OCI-LY7 (cell line): ENCODE measurements at places on chromosomes 3 and 15.

GRCh38 chr3:43909149-43909548 lies 218.4 kb downstream of the ABHD5 start:
- DNase-seq: no peak

DNA sequence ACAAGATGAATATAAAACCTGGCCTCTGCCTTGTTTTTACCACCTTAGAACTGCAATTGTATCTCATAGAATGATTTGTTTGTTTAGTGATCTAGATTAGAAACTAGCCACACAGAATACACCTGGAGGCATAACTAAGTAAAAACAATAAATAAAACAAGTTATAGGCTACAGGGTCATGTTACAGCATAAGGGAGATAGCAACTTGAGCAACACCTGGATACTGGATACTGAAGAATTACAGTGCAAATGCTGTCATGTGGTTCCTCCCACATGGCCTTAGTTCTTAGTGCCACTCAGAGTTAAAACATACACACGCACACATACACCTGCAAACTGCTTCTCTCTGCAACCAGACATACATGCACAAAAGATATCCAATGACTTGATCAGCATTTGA lies 563.4 kb upstream of the DPPA4 start:
- no peak for DNase-seq

GRCh38 chr3:150378301-150378748 lies 29.8 kb upstream of the TSC22D2 start:
- DNase-seq: no peak

DNA sequence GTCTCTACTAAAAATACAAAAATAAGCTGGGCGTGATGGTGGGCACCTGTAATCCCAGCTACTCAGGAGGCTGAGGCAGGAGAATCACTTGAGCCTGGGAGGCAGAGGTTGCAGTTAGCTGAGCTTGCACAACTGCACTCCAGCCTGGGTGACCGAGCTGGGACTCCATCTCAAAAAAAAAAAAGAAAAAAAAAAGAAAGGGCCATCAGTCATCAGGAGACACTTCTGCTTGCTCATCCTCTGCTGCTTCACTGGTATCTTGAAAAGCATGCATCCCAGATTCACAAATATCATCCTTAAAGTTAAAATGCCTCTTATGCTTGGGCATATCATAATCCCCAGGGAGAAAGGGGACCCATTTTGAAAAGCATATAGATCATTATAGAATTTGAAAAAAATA lies 176.6 kb upstream of the NR2F2 start:
- no peak for DNase-seq

DNA sequence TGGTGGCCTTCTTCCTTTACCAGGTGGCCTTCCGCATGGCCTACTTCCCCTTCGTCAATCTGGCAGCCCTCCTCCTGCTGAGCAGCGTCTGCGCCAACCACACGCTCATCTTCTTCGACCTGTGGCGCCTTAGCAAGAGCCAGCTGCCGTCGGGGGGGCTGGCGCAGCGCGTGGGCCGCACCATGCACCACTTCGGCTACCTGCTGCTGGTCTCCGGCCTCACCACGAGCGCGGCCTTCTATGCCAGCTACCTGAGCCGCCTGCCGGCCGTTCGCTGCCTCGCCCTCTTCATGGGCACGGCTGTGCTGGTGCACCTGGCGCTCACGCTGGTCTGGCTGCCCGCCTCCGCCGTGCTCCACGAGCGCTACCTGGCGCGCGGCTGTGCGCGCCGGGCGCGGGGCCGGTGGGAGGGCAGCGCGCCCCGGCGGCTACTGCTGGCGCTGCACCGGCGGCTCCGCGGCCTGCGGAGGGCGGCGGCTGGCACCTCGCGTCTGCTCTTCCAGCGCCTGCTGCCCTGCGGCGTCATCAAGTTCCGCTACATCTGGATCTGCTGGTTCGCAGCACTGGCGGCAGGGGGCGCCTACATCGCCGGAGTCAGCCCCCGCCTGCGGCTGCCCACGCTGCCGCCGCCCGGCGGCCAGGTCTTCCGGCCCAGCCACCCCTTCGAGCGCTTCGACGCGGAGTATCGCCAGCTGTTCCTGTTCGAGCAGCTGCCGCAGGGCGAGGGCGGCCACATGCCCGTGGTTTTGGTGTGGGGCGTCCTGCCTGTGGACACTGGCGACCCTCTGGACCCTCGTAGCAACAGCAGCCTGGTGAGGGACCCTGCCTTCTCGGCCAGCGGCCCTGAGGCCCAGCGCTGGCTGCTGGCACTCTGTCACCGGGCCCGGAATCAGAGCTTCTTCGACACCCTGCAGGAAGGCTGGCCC lies 9.9 kb downstream of the DISP2 start:
- DNase-seq: peak; percentile 90

GRCh38 chr3:115855911-115856310 lies 232.6 kb downstream of the GAP43 start:
- DNase-seq: no peak

- DNase-seq: no peak
Measured at GRCh38 chr3:69099576-69099975, 14.8 kb downstream of the ARL6IP5 start.

DNA sequence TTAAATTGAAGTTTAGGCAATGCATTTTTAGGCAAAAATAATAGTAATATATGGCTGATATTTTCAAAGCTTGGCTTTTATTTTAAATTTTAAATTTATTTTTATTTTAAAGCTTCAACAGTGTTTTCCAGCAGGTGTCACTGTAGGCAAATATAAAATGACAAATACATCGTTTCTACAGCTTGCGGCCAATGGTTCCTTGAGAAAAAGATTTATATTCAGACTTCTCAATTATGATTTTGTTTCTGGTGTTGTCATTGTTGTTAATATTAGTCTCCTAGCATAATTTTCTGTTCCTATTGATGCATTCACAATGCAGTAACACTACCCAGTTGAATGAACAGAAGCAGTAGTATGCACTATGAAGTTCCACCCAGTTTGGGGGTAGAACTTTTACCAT lies 220.7 kb upstream of the DNAJC19 start:
- DNase-seq: peak; percentile 31

GRCh38 chr3:3200632-3201212 lies 21.2 kb upstream of the CRBN start:
- peak; percentile 63 for DNase-seq

- no peak for DNase-seq
Measured at GRCh38 chr3:149342413-149343380, 9.3 kb upstream of the TM4SF18 start.

GRCh38 chr3:71247958-71248335 lies 335.6 kb downstream of the FOXP1 start:
- no peak for DNase-seq

DNA sequence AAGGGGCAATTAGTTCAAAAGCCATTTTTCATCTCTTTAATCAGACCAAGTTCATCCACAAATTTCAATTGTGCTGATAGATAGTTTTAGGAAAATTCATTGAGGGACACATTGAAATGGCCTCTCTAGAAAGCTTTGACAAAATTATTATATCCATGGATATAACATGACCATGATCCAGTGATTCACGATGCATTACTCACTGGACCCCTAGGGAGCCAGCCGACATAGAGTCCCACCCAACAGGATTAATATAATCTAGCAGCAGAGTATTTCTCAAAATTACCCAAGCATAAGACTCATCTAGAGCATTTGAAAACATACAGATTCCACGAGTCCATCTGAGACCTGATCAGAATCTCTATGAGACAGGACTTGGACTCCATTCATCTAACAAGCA lies 100.3 kb downstream of the FRMD5 start:
- DNase-seq: no peak

DNA sequence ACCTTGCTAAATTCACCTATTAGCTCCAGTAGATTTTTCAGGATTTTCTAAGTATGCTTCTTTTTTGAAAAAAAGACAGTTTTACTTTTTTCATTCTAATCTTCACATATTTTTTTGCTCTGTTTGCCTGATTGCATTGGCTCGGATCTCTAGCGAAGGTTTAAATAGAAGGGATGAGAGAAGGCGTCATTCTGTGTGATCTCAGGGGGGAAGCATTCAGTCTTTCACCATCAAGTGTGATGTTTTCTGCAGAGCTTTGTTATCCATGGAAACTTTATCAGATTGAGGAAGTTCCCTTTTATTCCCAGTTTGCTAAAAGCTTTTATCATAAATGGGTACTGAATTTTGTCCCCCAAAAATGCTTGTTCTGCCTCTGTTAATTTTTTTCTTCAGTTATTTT lies 120.3 kb downstream of the LRRK1 start:
- DNase-seq: no peak

DNA sequence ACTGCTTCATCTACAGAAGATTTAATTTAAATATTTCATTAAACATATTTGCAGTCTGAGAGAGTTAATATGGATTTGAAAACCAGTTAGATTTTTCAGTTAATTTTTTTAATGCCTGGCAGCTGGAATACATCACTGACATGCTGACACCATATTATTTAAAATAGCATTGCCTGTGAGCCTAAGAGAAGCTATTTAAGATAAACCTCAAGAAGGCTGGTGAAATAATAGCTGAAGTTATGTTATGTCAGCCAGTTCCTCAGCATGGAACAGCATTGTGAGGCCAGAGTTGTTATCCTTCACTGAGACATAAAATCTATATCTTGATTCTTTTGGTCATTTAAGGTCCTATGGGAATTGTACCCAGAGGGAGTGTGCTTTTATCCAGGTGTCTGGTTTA lies 705.2 kb downstream of the NAALADL2 start:
- no peak for DNase-seq

DNA sequence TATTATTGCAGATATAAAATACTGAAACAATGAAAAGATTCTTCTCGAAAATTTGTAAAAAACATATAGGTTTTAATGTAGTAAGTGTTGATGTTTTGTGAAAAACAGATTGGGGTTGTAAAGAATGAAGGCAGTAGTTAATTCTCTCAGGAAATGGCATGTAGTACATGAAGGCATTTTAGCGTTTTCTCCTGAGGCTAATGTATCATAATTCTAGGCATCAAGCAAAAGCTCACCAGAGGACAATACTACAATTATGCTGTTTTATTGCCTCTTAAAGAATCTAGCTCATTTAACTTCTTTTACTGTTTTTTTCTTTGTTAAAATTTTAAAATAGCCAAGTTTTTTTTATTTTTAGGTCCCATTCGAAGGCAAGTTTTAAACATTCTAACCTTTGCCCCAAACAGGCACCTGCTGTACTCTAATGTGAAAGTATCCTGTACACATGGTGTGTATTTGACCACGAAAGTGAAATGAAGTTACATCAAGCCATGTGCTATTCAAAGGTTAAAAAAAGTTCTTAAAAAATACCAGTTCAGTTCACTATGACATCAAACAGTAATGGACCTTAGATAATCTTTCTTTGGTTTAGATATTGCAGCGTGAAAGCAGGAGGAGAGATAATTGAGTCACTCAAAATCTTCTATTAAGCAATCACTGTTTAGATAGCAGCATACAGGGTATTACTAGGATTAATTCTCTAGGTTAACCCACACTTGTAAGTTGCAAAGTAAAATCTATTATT lies 163.6 kb downstream of the ECT2 start:
- DNase-seq: no peak

DNA sequence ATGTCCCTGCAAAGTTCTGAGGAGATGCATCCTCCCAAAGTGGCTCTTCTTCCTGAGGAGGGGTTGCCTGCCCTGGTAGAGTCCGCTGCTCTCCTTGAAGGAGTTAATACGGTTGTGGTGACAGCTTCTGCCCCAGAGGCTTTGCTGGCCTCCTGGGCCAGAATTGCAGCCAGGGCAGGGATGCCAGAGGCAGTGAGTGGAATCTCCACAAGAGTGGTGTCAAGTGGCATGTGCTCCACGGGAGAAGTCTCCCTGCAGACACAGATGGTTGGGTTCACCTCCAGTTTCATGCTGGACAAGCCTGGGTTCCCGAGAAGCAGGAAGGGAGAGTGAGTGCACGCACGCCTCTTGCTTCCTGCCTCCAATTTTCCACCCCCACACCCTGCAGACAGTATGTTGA lies 105.5 kb downstream of the SLC25A26 start:
- DNase-seq: no peak

DNA sequence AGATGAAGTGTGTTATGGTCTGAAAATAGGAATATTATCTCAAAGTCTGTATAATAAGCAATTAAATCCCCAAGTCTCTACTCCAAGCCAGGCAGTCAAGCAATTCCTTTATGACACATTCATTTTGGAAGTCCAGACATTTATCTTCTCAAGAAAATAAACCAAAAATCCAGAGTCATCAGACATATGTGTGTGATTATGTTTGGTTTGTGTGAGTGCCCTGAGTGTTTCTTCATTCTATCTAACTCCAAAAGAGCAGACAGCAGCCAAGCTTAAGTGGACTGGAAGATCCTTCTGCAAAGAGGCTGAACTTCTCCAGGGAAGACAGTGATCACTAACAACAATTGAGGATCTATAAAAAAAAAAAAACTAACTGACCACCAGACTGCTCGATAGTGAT lies 239.8 kb downstream of the STAG1 start:
- no peak for DNase-seq

- no peak for DNase-seq
Measured at GRCh38 chr3:194443901-194444300, 42.9 kb downstream of the ATP13A3 start.

DNA sequence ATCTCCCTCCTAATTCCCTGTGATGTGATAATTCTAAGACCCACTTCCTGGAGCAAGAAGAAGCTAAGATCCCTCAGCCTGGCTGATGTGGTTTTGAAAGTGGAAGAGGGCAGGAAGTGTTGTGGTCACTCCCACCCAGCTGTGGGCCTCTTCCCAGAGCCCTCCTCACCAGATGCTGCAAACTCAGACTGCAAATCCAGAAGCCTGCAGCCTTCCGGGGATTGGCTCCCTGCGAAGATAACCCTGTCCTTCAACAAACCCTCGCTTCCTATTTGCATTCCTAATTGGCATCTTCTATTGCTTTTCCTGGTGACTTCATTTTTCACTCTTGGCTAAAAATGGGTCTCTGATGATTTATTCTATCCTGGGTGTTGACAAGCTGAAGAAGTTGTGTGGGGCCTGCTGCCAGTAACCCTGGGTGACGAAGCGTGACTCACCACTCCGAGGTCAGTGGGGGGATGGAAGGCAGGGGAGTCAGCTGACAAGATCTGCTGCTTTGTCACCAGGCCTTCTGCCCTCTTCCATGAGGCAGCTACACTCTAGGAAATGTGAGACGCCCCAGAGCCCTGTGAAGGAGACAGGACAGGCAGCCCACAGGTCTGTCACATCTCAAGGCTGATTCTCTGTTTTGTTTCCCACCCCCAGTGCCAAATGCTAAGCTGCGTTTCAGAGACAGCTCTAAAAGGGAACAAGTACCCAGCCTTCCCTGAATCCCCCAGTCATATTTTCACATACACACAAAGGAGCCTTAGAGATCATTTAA lies 99.7 kb upstream of the LIPC start:
- peak; percentile 54 for DNase-seq
